ENCODE measurements at places on chromosomes 5 and 9.
A peak's percentile ranks its signal among the peaks of the same experiment; 100 is the strongest.

DNA sequence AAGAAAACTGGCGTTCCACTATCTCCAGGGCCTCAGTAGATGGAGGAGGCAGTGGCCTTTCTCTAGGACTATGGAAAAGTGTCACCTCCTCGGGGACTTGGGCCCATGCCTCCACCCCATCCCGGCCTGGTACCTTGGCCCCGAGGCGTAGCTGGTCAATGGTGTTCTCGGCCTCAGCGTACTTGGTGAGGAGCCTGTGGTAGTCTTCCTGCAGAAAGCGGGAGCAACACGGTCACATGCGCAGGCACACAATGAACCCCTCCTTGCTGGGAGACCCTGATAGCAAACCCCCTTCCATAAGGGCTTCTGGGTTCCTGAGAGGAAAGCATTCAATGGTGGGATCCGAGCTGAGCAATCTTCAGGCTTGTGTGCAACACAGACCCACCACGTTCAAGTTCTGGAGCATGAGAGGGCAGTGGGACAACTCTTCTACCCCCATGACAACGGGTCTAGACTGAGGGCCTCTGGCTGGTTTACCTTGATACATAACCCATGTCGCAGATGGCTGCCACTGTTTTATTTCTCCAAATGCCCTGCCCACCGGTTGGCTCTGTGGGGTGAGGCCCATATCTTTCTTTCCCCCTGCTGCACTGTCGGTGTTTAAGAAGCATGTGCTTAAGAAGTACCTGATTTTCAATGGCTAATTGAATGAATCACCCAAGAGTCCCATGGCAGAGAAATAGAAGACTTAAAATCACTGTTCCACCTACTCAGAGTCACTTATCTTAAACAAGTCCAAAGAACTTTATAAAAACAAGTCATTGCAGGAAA, 13.6 kb downstream of the AKNA start:
- DNase-seq = no peak

- no peak for DNase-seq
Measured at GRCh38 chr9:79040671-79041070, 531.1 kb upstream of the TLE4 start.

- DNase-seq = no peak
Measured at GRCh38 chr5:176366232-176366894, 1.1 kb downstream of the ARL10 start.

GRCh38 chr9:108869092-108869725, 7.1 kb downstream of the ACTL7A start:
- DNase-seq = no peak

- DNase-seq = no peak
Measured at GRCh38 chr9:8857068-8857925, 1057.7 kb upstream of the DMAC1 start.

- DNase-seq = no peak
Measured at GRCh38 chr5:135843571-135844337, 9.3 kb downstream of the SLC25A48 start.

- DNase-seq = no peak
Measured at GRCh38 chr9:134992755-134993124, 75.0 kb upstream of the FCN1 start.

- no peak for DNase-seq
Measured at GRCh38 chr5:54844905-54845566, 140.4 kb downstream of the ESM1 start.

- no peak for DNase-seq
Measured at GRCh38 chr9:36479101-36479500, 79.0 kb upstream of the RNF38 start.

GRCh38 chr5:65530904-65531303, 32.1 kb downstream of the CENPK start:
- DNase-seq = no peak

DNA sequence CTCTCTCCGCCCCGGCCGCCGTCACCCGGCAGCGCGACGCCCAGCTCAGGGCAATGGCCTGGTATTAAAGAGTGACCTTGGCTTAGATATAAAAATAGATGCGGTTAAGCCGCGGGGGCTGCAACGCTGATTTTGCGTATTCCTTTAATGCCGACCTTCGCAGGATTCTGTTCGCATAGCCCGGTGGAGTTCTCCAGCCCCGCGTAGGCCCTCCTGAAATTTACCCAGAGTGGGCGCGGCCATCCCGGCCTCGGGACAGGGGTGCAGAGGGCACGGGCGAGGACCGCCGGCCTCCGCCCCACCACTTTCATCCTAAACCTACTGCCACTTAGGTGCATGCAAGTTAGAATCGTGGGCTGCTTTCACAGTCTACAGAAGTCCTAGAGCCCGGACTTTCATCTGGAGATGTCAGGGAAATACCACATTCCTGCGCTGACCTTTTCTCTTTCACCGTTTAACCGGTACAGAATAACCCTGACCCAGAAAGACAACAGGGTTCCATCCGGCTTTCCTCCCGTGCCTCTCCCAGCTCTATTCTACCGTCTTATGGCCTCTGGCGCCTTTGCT, 492 bp upstream of the FAM169A start:
- DNase-seq = no peak

GRCh38 chr5:143606043-143606752, 202.7 kb upstream of the NR3C1 start:
- DNase-seq = no peak

- DNase-seq = no peak
Measured at GRCh38 chr5:26894719-26895263, 143.6 kb downstream of the CDH9 start.

GRCh38 chr9:105608721-105609598, 51.0 kb downstream of the FKTN start:
- DNase-seq = no peak

DNA sequence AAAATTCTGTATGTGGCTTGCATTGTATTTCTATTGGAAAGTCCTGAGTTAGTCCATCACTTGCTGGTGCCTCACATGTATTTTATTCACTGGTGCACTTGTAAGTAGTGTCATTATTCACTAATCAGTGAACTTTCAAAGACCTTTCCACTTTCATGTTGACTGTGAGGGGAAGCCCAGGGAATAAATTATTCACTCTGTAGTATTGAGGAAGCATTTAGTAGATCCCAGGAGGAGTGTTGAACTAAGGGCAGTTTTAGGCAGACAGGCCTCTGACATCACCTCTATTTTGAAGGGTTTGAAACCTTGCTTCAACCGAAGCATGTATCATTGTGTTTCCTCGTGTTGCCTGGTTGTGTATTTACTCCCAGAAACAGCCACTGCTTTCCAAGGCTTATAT, 705.4 kb upstream of the RIOK2 start:
- DNase-seq = no peak

DNA sequence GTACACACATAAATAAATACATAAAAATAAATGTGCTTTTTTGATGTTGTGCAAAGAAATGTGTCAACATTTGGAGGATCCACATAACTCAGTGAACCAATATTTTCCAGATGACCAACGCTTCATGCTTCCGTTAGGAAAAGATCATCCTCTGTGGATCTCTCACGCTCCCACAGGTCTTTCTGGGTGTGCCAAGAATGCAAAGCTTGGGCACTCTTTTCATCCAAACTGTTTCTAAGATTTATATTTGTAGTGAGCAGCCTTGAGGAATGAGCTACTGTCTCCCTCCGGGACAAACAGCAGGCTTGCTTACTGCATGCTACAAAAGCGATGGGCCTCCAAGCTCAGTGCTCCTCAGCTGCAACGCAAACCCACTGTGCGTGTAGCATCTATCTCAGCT, 46.2 kb upstream of the RUFY1 start:
- DNase-seq = no peak

DNA sequence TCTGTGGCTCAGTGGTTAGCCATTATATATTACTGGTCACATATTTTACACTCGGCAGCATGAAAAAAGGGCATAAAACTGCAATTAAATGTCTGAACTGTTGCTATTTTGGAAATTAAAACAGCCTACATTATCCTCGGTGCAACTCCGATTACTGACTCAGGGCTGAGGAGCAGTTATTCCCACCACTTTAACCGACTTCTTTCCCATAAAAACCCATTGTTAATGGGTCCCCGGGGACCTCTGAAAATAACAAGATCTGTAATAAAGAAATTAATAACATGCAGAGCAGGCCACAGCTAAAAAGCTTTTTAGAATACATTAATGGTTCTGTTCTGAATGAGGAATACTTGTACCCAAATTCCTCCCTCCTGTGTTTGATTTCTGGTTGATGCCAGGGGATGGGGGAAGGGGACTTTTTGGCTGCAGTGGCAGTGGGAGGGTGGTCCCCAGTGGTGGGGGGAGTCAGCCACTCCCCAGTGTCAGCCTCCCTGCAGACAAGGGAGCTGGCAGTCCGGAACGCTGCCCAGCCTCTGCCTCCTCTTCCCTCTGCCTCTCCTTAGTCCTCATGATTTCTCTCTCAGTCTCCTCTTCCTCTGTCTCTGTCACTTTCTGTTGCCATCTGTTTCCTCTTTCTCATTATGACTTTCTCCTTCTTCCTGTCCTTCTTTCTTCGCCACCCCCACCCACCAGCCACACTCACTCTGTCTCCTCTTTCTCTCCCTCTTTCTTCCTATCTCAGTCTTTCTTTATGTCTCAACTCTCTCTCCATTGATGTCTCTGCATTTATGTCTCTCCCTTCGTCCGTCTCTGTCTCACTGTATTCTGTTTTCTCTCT, 59.0 kb upstream of the ZBTB43 start:
- no peak for DNase-seq

DNA sequence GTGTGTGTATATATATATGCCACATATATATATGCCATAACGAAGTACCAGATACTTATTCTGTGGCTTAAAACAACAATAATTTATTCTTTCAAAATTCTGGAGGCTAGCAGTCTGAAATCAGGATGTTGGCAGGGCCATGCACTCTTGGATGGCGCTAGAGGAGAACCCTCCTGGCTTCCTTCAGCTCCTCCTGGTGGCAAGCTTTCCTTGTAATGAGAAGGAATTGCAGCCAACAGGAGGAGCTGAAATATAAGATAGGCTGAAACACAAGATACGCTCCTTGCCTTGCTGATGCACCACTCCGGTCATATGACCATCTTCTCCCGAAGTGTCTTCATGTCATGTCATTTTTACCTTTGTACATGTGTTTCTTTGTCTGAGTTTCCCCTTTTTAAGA, 368.1 kb upstream of the CTNND2 start:
- no peak for DNase-seq

DNA sequence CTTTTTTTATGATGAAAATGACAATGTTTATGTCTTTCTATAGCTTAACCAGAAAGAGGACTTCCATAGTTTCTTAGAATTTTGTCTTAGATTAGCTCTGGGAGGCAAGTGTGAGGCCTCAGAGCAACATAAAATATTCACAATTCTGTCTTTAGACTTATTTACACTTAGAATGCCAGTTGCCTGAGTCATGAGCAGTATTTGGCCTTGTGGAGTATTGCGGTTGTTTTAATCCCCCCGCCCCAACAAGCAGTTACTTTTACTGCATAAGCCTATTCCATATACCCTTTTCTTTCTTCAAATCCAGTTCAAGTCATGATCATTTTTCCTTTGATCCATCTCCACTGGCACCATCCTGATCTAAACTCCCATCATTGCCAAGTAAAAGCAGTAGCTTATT, 198.0 kb upstream of the EGFLAM start:
- DNase-seq = no peak

GRCh38 chr5:154103233-154103632, 64.5 kb downstream of the MFAP3 start:
- DNase-seq = no peak

DNA sequence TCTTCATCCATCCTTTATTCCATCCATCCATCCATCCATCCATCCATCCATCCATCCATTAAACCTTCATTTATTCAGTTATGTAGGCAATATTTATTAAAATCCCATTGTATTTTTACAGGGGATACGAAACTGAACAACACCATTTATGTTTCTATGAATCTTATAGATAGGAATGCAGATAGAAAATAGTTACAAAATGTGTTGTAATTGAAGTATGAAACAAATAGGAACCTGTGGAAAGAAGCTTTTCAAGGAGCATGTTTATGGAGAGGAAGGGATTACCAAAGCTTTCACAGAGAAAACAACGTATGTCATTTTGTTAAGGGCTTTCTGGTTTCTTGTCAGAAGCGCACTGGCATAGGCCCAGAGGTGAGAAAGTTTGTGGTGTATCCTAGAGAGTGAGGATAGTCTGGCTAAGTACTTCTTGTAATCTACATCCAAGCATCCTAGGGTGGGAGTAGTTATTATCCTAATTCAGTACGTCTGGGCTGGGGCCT, 184.0 kb downstream of the CNTLN start:
- DNase-seq = no peak

GRCh38 chr9:114611516-114612271, 603 bp downstream of the TMEM268 start:
- DNase-seq = peak; percentile 33

DNA sequence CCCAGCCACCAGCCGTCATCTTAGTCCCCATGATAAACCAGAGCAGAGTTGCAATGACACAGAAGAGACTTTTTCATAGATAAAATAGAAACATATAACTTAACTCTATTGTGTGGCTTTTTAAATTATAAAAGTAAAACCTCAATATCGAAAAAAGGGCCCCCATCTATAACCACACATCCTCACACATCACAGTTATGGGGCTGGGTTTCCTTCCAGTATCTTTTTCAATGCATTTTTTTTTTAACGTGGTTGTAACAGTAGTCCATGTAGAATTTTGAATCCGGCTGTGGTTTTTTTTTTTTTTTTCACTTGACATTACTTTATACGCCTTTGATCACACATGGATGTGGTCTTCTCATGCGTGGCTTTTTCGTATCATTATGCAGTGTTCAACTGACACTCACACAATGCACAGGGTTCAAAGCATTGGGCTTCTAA, 77.4 kb downstream of the CFAP77 start:
- DNase-seq = no peak

DNA sequence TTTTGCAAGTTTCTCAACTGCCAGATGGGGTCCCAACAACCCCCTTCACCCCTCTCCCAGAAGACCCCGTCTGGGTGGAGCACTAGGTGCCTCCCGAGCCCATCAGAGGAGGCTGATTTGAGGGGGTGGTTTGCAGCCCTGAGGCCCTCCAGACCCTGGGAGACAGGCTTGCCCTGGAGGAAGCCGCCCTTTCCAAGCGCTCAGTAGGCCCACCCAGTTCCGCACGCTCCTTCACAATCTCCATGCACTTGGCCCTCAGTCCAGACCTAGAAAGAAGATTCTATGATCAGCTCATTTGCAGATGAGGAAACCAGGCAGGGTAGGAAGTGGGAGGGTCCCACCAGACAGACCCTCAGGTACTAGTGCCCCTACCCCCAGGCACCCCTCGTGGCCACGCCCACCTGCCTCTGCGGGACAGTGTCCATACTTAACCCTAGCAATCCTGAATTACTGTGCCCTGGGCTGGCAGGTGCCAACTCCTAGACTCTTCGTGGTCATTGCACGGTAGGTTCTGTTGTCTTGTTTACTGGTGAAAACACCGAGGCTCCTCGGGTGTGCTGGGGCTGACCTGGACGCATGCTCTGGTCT, 22.3 kb downstream of the OR2V1 start:
- DNase-seq = no peak

GRCh38 chr9:136175616-136176197, 29.2 kb downstream of the LHX3 start:
- no peak for DNase-seq

GRCh38 chr5:76175821-76176403, 92.7 kb downstream of the SV2C start:
- DNase-seq = no peak

DNA sequence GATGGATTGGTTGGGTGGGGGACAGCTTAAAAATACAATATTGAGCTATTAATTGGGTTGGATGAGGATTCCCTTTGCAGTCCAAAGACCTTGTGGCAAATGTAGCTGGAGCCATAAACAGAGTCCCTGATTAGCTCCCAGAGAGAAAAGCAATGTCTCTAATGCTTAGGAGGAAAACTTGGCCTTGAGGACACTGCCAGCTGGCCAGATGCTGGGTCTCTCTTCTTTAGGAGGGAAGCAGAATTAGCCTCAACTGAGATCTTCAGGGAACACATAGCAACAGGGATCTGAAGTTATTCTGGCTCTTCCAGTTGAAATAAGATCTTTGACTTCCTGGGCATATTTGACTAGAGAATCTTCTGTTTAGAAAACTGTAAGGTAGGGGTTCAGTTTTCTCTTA, 121.7 kb upstream of the WWC1 start:
- no peak for DNase-seq

Data from CD4-positive, alpha-beta T cell treated with Interleukin-15 for 1 hour (primary cell).